ENCODE measurements at places on chromosomes 6 and 20.

DNA sequence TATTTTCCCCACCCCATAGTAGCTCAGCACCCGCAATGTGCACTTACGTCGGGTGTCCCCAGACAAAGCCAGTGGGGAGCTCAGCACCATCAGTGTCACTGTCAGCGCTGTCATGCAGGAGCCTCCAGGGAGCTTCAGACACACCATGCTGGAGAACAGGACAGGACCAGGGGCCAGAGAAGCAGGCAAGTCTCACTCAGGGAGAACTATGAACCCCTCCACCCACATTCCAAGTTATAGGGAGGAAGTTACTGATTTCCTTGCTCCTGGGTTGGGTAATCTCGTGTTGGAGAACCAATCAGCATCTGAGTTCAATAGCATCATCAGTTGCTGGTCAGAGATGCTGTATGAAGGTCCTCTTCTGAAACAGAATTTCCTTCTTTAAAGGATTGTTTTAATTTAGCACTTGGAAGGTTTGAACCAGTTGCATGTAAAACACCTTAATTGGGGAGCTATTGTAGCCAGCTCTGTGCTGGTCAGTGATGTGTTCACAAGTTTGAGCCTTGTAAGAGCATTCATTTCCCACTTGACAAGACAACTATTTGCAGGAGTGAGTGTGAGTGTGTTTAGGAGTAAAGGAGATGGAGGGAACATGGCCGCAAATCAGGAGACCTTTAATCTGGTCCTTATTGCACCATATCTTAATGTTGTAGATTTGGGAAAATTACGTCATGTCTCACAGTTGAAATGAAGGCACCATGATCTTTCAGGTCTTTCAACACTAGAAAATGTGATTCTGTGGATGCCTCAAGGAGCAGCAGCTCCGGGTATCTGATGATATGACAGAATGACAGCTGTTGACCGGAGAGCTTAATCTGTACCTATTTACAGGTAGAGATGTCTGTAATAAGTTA, at the start of gene HLA-DRB1:
TSS of gene HLA-DRB1 (minus strand) at position 253 of the 854 bp plus-strand sequence. CDS start at position 147, 106 bp downstream.
- DNase-seq: no peak

- DNase-seq: peak; percentile 10
Observed at GRCh38 chr6:4861564-4861963, 85.4 kb downstream of the CDYL start.

- no peak for DNase-seq
Observed at GRCh38 chr20:22962567-22963439, 72.3 kb upstream of the SSTR4 start.

- DNase-seq: no peak
Observed at GRCh38 chr6:157990321-157991066, 8.8 kb downstream of the SYNJ2 start.

GRCh38 chr6:113595911-113596376, 261.2 kb upstream of the MARCKS start:
- DNase-seq: no peak

DNA sequence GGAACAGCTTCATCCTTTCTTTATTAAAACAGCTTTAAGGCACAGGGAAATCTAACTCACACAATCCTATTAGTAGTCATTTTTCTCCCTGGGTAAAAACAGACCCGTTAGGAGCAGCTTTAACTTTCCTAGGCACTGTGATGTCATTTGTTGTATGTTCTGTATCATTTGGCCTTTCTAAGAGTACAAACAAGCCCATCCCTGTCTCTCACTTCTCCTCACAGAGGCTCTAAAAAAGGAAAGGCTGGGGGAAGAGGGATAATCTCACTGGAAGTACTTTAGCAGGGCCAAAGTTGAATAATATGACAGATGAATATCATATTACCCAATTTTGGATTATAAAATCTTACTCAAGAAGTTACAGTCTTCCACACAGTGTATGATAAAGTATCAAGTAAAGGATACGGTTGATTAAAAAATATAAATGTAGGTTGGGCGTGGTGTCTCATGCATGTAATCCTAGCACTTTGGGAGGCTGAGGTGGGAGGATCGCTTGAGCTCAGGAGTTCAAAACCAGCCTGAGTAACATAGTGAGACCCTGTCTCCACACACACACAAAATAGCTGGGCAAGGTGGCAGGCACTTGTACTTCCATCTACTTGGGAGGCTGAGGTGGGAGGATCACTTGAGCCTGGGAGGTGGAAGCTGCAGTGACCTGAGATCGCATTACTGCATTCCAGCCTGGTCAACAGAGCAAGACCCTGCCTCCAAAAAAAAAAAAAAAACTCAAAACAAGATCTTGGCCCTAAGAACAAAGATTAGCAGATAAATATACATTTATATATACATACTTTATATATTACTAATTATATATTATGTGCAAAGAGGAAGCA, 7.9 kb downstream of the NUDT3 start:
- DNase-seq: no peak

GRCh38 chr6:170153436-170154319, 137.2 kb downstream of the DLL1 start:
- DNase-seq: no peak

- DNase-seq: no peak
Observed at GRCh38 chr6:54706844-54707605, 139.5 kb upstream of the FAM83B start.

DNA sequence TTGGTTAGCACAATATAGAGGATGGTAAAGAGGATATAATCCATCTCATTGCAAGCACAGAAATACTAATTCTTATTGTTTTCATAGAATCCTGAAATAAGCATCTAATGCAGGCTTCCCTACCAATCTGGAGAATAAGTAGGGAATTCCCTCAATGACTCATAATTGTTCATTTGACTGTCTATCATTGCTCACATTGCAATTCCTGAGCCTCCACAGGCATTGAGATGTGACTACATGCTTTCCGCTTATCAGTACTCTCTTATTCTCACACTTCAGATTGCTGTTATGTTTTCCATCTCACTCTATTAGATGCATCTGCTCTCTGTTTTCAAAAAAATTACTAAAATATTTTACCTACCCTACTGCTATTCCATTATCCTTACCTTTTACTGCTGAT, 216.2 kb upstream of the PRSS16 start:
- no peak for DNase-seq

GRCh38 chr6:113779656-113780055, 77.5 kb upstream of the MARCKS start:
- no peak for DNase-seq

GRCh38 chr6:47729019-47729418, 30.6 kb downstream of the ADGRF4 start:
- DNase-seq: no peak

DNA sequence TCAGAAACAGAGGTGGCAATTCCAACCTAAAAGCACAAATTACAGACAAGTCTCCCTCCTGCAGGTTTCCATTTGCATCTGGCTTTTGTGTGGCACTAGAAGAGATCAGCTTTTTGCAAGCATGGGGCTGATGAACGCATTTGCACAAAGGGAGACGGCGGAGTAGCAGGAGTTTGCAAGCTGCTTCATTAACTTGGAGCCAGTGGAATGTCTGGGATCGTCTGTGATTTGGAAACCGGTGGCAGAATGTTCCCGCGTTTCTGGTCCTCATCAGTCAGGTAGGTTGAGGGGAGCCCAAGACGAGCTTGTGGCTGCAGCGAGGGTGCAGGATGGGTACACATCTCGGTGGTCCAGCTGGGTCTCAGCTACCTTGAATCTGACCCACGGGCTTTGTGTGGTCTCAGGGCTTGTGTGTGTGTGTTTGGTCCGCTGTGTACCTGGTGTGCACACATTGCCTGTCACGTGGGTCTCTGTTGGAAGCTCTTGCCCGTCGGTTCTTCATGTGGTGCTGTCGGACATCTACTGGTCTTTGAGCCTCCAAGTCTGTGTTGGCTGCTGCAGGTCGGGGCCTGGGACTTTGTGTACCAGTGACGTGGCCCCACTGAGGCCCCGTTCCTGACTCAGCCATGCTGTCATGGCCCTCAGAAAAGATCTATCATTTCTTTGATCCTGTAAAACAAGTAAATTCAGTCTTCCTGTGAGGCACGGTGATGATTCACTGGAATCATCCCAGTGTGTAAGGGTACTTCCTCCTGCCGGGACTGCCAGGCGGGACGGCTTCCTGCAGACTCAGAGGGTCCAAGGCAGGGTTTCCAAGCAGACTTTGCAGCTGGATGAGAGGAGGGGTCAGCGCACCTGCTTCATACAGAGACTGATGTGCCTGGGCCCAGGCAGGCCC, 12.4 kb upstream of the MYT1 start:
- DNase-seq: no peak

GRCh38 chr20:49510562-49511122, 28.2 kb upstream of the KCNB1 start:
- no peak for DNase-seq

DNA sequence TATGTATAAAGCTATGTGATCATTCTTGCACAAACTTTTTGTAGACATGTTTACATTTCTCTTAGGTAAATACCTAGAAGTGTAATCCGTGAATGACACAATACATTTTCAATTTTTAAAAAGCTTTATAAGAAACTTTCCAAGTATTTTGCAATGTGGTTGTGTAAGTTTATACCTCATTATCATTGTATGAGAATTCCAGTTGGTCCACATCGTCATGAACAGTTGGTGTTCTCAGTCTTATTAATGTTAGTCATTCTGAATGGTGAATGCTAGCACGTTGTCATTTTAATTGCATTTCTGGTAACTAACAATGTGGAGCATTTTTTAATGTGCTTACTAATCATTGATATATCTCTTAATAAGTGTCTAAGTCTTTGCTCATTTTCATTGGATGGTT, 116.5 kb upstream of the F13A1 start:
- DNase-seq: no peak

DNA sequence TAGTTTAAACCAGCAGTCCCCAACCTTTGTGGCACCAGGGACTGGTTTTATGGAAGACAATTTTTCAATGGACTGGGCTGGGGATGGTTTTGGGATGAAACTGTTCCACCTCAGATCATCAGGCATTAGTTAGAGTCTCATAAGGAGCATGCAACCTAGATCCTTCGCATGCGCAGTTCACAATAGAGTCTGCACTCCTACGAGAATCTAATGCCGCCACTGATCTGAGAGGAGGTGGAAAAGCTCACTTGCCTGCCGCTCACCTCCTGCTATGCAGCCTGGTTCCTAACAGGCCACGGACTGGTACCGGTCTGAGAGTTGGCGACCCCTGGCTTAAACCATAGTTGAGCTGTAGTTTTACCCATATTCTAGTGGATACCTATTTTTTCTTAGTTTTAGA, 154.6 kb downstream of the SLC35F1 start:
- DNase-seq: no peak

- DNase-seq: no peak
Observed at GRCh38 chr20:62815066-62815991, 1.5 kb upstream of the COL9A3 start.

Measured in HL-60 (cell line).